Mucosa of gallbladder (tissue), 1 donor: ENCODE measurements at places on chromosomes 2 and 18. TPM values are rescaled to one million over a fixed set of nuclear protein-coding genes. Genes with fewer than 3 reads are reported as not detected.

DNA sequence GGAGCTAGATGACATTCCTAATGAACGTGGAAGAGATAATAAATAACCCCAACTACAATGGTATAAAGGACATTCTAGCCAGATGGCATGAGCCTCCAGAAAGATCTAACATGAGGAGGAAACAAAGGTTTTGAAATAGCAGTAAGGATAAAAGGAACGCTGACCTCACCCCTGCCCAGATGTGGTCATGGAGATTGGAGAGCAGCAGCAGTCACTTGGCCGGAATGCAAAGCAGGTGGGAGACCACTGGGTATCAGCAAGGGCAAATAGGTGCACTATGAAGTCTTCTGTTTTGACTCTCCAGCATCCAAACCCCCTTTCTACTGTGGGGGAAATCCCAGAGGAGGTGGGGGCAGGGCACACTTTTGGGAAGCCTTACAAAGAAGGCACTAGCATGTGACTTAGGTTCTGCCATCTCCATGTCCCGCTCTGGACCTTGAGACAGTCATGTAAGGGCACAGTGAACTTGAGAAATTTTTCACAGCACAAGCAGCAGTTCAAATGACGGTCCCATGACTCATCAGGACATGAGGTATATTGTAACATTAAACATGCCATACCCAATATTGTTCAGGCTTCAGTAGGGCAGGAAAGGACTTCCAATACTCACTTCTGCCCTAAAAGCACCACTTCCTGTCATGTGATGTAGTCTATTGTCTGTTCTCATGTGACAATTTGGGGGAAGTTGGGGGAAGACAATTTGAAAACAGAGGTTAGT, 55.2 kb downstream of the METTL4 start:
- no peak for DNase-seq

- no peak for DNase-seq
Observed at GRCh38 chr18:25464227-25464626, 112.3 kb upstream of the ZNF521 start.

GRCh38 chr2:200616193-200616592, 30.4 kb downstream of the AOX1 start:
- DNase-seq: peak; percentile 43

SLC16A14 gene
- total RNA-seq: 8.8 TPM

LHCGR gene
- total RNA-seq: 0.32 TPM

TRIM43 gene
- not detected for total RNA-seq

EN1 gene
- not detected for total RNA-seq
